ENCODE measurements at places on chromosomes 5 and 9.
A peak's percentile ranks its signal among the peaks of the same experiment; 100 is the strongest.

GRCh38 chr5:163079618-163080017, 357.8 kb upstream of the CCNG1 start:
- DNase-seq = no peak

GRCh38 chr9:126869368-126869767, 8.9 kb downstream of the ZBTB34 start:
- DNase-seq = peak; percentile 29

DNA sequence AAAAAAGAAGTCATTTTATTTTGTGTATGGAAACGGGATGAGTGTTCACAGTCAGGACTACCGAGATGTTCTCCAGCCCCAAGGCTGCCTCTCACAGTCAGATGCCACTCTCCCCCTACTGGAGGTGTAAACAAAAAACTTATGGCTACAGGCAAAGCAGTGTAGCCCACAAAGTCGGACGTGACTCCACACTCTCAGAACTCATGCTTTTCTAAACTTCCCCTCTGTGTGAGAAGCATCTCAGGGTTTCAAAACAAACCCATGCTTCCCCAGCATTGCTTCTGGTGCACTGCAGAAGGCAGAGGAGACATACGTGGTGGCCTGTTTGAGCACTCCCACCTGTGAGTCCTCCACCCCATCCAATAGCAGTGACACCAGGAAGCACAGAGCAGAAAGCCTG, 580.3 kb downstream of the BNC2 start:
- no peak for DNase-seq

DNA sequence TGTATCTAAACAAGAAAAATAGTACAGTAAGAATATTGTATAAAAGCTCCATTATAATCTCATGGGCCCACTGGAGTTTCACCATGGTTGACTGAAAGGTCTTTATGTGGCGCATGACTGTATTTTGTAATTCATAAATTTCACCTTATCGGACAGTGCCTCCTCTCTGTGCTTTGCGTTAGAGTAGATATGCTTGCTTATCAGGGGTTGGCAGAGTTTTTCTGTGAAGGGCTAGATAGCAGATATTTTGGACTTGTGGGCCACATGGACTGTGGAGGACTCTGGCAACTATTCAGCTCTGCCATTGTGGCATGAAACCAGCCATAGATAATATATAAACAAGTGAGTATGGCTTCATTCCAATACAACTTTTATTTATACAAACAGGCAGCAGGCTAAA, 23.2 kb downstream of the GAPVD1 start:
- DNase-seq = no peak

DNA sequence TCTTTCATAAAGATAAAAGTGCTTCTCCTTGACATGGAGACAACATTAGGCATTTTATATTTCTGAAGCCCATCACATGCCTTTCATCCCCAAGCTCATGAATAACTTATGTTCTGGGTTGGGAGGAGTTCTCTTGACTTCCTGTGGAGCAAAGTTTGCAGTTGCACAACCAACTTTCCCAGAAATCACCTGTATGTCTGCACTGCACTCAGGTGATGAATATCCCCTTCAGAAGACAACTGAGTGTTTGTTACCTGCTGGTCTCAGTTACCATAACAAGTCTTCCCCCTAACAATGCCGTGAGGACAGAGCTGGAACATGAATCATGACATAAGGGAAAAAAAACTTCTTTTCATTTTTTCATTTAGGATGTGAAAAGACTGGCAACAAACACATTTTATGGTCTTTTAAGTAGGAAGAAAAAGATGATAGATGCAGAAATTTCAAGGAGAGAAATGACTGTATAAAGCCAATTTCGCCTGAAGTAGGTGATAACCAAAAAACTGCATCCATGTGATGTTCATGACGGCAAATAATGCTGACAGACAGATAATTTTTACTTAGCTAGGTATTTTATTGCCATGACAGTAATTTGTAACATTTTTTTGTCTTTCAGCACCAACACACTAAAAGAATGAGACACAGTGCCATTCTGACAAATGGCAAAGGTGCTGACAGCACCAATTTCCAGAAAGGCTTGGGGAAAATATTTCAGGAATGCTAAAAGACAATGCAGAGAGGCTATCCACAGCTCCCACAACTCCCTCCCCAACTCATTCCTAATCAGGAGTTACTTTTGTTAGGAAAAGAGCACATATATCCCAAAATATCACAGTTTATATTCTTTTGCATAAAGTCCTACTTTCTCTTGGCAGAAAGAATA, 656.3 kb downstream of the PRELID2 start:
- no peak for DNase-seq

DNA sequence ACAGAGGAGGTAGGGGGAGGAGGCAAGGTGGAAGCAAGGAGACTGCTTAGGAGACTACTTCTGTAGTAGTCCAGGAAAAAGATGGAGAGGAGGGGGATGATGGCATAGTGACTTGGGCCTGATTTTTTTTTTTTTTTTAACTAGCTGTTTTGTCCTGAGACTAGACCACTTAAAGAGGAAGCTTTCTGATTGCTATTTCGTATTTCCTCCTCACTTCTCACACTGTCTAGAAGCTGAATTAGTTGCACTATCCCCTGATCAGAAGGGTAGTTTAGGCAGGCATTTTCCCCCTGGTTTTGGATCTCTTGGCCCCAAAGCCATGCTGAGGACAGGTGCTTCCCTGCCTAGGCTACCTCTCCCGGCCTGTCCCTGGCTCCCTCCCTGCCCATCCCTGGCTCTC, 14.9 kb downstream of the LARP1 start:
- DNase-seq = no peak

- DNase-seq = no peak
Observed at GRCh38 chr5:163941079-163941478, 435.7 kb downstream of the MAT2B start.

DNA sequence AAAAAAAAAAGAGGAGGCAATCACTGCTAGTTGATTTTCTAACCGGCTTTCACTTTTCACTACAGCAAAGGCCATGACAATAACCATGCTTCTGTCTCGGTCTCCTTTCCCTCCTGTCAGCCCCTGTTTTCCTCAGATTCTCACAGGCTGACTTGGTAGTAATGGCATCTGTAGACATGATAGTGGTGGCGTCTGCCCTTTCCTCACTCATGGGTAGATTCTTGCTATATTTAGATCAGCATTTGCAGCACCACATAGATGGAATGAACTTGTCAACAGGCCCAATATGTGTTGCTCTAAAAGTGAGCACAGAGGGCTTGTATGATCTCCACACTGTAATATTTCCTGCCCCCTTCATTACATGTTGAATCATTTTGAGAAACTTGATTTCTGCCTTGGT, 120.3 kb upstream of the FTMT start:
- no peak for DNase-seq

GRCh38 chr5:176625966-176626875, 4.1 kb downstream of the SNCB start:
- DNase-seq = no peak

- no peak for DNase-seq
Observed at GRCh38 chr5:176394881-176395675, 6.5 kb downstream of the HIGD2A start.

- DNase-seq = no peak
Observed at GRCh38 chr5:81234801-81235200, 1.7 kb downstream of the CKMT2 start.

DNA sequence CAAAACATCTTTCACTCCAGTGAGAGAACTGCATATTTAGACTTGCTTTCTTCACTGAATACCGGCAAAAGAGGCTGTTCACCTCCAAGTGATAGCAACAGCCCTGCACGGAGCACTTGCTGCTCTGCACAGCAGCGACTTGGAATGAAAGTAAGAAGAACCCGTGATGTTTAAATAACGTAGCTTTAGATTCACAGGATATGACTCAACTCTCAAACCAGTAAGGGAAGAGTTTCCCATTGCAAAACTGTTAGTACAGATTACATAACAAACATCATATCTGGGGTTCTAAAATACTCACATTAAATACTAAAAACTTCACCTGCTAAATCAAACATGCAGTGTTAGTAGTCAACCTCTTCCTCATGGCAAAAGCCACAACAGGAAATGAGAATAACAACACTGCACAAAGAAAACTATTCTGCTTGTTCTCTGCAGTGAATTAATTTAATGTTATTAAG, 203.4 kb downstream of the MCTP1 start:
- no peak for DNase-seq

- DNase-seq = no peak
Observed at GRCh38 chr5:78518365-78519197, 130.0 kb downstream of the LHFPL2 start.

- no peak for DNase-seq
Observed at GRCh38 chr9:110156416-110156815, 51.5 kb downstream of the C9orf152 start.

DNA sequence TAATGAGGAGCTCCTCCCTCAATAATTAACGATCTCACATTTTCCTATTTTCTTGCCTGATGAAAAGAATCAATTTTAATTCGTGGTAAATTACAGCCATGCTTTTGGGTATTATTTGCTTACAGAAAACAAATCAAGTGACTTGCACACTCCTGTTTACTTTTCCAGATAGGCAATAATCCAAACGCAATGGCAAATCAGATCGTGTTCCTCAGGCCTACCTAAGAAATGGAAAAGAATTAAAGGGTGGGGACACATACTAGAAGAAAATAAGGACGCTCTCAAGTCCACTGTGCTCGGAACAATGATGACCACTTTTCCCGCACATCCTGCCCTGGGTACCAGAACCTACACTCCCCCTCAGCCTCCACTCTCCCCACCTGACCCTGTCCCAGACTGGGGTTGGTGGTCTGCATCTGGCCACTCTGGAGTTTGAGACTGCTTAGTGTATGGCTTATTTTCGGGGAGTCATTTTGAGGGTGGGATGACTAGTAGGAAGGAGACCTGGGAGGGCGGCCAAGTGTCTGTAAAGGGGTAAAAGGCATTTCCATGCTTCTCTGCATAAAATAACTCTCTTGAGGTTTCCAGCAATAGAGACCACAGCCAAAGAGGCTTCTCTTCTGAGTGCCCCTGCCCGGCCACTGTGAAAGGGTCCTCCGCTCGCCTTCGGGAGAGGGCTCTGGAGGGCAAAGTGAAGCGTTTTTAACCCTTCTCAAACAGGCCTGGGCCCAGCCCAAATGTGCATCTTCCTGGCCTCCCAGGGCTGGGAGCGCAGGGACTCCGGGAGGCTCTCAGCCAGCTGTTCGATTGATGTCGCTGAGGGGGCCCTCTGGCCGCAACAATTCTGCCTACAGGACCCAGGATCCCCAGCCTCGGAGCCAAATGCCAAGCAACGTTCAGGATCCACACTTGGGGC, 4.5 kb upstream of the OTP start:
- DNase-seq = peak; percentile 68

- no peak for DNase-seq
Observed at GRCh38 chr5:113034182-113034773, 57.7 kb downstream of the DCP2 start.

DNA sequence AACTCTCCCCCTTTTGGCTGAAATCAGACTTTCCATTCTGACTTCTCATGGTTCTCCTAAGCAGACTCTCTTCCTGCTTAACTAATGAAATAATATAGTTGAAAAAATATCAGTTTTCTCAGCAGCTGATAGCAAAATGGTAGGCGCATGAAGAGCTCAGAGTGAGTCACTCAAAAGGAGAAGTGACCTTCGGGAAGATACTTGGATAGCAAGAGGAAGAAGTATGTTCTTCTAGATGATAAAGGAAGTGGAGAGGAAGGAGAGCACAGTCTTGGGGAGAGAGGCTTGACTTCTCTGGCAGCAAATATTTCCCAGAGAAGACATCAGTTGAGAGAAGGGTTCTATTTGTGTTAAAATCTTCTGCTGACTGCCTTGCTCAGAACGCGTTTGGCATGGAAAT, 101.5 kb downstream of the TAF11L14 start:
- no peak for DNase-seq

- no peak for DNase-seq
Observed at GRCh38 chr9:117418111-117418510, 3.3 kb upstream of the ASTN2 start.

DNA sequence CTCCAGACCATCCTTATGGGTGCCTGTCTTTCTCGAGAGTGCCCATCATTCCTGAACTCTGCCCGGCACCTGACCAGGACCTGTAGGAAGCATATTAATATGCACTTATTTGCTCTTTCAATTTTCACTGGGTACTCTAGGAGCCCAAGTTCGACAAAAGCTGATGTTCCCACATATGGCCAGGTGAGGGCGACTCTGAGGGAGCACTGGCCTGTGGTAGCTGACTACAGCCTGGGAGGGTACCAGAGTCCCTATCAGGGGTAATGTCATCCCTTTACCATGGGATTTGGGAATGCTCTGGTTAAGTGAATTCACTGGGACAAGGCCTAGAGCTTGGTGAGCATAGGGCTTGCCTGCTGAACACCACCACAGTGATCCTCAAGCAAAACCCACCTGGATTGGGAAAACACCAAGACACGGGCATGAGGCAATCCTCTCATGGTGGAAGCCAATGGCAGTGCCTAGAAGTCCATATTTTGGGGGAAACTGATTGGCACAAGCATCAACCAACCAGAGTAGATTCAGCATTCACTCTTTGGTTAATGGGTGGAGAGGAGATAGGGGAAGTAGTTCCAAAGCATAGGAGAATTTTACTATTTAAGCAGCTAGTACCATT, 112.2 kb downstream of the MTX3 start:
- DNase-seq = peak; percentile 58

- no peak for DNase-seq
Observed at GRCh38 chr9:130095872-130096271, 42.2 kb downstream of the GPR107 start.

DNA sequence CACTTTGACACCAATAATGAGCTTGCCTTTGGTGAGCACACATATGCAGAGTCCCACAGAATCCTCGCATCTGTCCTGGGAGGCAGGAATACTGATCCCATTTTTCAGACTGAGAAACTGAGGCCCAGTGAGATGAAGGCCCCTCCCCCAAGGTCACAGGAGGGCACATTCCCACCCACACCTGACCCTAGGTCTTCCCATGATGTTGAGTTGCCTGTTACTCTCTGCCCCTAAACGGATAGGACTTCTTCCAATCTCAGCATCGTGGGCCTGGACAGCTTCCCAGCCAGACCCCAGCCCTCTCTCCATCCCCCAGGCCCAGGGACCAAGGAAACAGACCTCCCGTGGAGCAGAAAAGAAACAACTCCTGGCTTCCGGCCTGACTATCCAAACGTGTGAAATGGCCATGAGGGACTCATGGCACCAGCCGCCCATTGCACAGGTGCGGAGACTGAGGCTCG, 877 bp downstream of the SH3GLB2 start:
- no peak for DNase-seq

- DNase-seq = no peak
Observed at GRCh38 chr9:117008876-117009275, 321.8 kb downstream of the TRIM32 start.

DNA sequence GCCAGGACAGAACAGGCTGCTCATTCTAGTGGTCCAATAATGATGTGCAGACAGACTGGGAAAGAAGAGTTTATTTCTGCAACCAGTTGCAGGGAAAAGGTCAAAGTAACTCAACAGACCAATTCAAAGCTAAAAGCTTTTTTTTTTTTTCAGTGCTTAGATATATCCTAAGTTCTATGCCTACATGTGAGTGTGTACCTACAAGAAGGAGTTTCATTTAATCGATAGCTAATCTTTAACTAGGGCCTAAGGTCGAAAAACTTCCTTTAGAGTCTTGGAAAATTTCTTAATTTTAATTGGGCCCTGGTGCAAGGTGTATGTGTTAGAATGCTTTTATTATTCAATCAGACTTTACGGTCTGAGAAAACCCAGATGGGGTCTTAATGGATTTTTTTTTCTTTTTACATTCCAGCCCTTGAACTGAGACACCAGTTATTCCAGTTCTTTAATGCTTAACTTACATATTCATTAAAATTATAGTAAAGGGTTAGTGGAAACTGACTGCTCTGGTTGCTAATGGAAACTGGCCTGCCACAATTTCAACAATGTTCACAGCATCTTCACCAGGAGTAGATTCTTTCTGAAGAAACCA, 365.3 kb downstream of the MTRR start:
- DNase-seq = no peak

GRCh38 chr5:130116972-130117371, 212.7 kb downstream of the CHSY3 start:
- no peak for DNase-seq
